Activated CD4-positive, alpha-beta T cell treated with anti-CD3 and anti-CD28 coated beads, Interleukin-2, Interleukin-4, amounts not matched to agents 100 ng/mL and 50 ng/mL, durations not matched to agents 16 hours and 8 hours (primary cell): ENCODE measurements at places on chromosomes 16 and 17.
A peak's percentile ranks its signal among the peaks of the same experiment; 100 is the strongest.

- no peak for DNase-seq
Observed at GRCh38 chr16:86048221-86048620, 149.3 kb downstream of the IRF8 start.

DNA sequence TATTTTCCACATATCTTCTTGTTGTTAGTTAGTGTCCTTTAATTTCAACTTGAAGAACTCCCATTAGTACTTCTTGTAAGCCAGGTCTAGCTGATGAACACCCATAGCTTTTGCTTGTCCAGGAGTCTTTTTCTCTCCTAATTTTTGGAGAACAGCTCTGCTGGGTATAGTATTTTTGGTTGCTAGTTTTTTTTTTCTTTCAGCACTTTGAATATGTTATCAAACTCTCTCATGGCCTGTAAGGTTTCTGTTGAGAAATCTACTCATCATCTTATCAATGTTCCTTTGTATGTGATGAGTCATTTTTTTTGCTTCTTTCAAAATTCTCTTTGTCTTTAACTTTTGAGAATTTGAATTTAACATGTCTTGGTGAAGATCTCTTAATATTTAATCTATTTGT is 31.8 kb upstream of the NKD1 start:
- no peak for DNase-seq

GRCh38 chr16:56457927-56458470 is 6.6 kb downstream of the OGFOD1 start:
- no peak for DNase-seq

GRCh38 chr17:75010683-75011400 is 1.6 kb upstream of the MRPL58 start:
- no peak for DNase-seq

- DNase-seq: no peak
Observed at GRCh38 chr16:11688520-11688886, 20.2 kb downstream of the SNN start.

DNA sequence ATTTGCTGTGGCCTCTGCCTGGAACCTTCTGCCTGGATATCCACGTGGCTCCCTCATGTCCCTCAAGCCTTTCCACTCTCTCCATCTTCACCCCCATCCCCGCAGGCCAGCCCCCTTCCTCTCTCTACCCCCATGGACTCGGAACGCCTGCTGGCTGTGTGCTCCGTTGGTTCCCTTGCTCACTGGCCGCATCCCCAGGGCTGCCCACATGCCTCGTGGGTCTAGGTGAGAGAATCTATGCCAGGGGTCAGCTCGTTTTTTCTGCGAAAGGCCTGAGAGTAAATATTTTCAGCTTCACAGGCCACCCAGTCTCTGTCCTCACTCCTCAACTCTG is 12.0 kb downstream of the SLC5A10 start:
- no peak for DNase-seq

- no peak for DNase-seq
Observed at GRCh38 chr17:62998166-62998565, 32.1 kb downstream of the TANC2 start.

GRCh38 chr17:18933102-18934058 is 18.6 kb upstream of the SLC5A10 start:
- peak; percentile 31 for DNase-seq

GRCh38 chr17:70080541-70081347 is 5.7 kb downstream of the KCNJ16 start:
- no peak for DNase-seq

- DNase-seq: no peak
Observed at GRCh38 chr16:51111759-51112158, 39.3 kb downstream of the SALL1 start.

GRCh38 chr17:81380131-81380530 is 15.1 kb upstream of the BAHCC1 start:
- no peak for DNase-seq

GRCh38 chr17:57366558-57367351 is 110.4 kb downstream of the MSI2 start:
- no peak for DNase-seq

DNA sequence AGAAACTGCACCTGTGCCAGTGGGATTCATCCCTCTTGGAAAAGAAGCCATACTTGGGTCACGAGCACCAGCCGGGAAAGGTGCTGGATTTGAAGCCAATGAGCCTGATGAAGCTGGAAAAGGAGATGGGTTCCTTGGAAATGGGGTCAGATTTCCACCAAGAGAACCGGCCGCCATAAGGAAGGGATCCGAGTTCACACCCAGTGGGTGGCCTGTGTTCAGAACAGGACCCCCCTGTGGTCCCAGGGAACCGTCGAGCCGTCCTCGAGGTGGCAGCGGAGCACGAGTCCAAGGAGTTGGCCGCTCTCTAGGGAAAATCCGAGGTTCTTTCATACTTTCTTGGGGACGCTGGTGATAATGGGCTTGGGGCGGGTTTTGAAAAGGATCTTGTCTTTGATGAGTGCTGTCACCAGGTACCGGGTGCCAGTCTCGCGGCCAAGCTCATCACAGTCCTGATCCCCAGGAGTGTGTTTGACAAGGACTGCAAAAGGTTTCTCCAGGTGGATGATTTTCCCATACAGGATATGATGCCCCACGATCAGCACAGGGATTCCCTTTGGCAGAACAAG is 12.2 kb downstream of the CHTF8 start:
- DNase-seq: no peak

DNA sequence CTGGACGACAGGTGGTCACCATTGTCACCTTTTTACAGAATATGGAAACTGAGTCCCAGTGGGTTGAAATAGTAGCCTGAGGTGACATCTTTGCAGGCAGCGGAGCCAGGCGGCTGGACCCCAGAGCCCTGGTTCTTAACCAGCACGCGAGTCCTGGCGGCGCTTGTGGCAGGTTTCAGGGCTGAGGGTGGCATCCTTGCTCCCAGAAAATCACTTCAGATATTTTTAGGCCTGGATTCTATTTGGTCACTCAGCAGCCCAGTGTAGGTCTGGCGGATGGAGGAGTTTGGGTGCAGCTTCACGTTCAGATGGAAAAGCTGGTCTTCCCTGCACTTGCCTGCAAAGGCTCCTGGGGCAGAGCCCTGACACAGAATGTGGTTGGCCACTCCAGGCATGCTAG is 354.0 kb downstream of the SNX29 start:
- DNase-seq: no peak

DNA sequence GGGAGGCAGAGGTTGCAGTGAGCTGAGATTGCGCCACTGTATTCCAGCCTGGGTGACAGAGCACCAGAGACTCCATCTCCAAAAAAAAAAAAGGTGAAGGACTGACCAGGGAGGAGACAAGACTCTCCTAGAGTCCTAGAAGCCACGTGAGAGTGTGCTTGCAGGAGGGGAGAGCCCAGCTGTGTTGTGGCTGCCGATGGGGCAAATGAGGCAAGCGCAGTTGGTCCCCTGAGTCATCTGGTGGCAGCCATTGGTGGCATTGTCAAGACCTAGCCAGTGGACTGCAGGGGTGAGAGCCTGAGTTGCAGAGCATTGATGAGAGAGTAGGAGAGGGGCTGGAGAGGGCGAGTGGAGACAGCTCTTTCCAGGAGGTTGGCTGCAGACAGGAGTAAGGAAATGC is 278.0 kb downstream of the SNX29 start:
- no peak for DNase-seq

- DNase-seq: no peak
Observed at GRCh38 chr16:58503166-58503862, 3.4 kb downstream of the NDRG4 start.

- peak; percentile 57 for DNase-seq
Observed at GRCh38 chr17:48024149-48025039, 13.2 kb downstream of the COPZ2 start.

DNA sequence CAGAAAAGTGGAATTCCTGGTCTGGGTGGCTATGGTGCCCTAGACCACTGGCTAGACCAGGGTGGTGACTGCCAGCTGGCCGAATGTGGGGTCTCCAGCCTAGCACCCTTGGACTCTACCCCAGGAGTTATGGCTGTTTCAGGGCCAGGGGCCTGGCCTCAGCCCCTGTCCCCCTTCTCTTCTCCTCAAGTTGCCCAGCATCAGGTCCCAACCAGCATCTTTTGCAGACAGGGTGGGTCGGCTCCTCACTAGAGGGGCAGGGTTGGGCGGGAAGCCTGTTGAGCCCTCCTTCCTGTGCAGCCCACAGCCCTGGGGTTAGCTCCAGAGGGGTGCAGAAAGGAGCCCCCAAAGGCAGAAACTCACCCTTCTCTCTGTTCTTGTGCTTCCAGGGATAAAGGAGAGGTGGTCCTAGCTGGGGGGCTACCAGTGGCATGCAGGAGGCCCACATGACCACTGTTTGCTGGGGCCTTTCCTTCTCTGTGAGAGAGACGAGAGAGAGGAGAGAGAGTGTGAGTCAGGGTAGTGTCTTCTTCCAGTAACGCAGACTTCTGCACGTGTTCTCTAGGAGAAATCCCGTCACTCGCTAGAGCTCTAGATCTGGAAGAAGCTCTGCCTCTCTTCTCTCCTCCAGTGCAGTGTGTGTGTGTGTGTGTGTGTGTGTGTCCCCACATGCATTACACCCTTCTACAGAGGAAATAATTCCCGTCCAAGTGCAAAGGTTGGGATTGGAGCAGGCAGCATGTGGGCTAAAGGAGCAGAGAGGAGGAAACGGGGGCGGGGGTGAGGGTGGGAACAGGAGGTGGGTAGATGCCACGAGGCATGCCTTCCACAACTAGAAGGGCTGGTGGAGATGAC is 209.4 kb downstream of the SEC14L1 start:
- no peak for DNase-seq

GRCh38 chr17:81037026-81037797 is 2.3 kb downstream of the BAIAP2 start:
- no peak for DNase-seq

- no peak for DNase-seq
Observed at GRCh38 chr17:80248894-80249710, 11.6 kb upstream of the RNF213 start.

DNA sequence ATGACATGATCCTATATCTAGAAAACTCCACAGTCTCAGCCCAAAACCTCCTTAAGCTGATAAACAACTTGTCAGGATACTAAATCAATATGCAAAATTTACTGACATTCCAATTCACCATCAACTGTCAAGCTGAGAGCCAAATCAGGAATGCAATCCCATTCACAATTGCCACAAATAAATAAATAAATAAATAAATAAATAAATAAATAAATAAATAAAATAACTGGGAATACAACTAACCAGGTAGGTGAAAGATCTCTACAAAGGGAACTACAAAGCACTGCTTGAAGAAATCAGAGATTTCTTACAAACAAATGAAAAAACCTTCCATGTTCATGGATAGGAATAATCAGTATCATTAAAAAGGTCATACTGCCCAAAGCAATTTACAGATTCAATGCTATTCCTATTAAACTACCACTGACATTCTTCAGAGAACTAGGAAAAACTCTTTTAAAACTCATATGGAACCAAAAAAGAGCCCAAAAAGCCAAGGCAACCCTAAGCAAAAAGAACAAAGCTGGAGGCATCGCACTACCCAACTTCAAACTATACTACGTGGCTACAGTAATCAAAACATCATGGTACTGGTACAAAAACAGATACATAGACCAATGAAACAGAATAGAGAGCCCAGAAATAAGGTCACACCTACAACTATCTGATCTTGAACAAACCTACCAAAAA is 37.7 kb downstream of the BRIP1 start:
- DNase-seq: no peak

- peak; percentile 65 for DNase-seq
Observed at GRCh38 chr17:74457146-74457819, 9.2 kb upstream of the CD300A start.

- peak; percentile 42 for DNase-seq
Observed at GRCh38 chr16:79047337-79047736, 553.2 kb downstream of the MAF start.

GRCh38 chr16:57606147-57606846 is 22.1 kb upstream of the ADGRG1 start:
- DNase-seq: no peak

DNA sequence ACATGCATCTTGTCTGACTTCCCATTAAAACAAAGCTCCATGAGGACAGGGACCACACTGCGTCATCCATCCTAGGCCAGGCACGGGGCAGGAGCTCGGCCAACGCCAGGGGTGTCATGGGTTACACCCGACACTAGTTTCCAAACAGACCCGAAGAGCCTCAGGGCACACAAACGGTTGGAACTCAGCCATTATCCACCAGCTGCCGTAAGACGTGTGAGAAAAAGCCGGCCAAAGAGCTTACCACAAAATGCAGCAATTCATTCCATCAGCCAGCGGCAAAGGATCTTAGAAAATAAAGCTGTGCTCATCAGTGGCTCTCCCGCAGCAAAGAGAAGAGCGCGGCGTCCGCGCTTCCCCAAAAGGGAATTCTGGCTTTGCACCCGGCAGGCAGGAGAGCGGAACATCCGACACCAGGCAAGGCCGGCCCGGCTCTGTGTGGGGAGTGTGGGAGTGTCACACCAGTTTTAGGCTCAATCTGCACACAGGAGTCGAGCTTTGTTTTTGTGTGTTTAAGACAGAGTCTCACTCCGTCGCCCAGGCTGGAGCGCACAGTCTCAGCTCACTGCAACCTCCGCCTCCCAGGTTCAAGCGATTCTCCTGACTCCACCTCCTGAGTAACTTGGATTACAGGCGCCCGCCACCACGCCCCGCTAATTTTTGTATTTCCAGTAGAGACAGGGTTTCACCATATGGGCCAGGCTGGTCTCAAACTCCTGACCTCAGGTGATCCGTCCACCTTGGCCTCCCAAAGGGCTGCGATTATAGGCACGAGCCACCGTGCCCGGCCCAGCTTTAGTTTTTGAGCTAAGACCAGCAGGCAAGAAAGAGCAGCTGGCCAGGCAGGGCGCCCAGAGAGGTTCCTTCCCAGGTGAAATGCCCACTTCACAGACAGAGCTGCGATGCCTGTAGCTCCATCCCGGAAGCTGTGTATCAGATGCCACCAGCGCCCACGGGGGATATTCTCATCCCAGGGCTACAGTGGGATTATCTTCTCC is 1.5 kb downstream of the SLC38A8 start:
- no peak for DNase-seq

DNA sequence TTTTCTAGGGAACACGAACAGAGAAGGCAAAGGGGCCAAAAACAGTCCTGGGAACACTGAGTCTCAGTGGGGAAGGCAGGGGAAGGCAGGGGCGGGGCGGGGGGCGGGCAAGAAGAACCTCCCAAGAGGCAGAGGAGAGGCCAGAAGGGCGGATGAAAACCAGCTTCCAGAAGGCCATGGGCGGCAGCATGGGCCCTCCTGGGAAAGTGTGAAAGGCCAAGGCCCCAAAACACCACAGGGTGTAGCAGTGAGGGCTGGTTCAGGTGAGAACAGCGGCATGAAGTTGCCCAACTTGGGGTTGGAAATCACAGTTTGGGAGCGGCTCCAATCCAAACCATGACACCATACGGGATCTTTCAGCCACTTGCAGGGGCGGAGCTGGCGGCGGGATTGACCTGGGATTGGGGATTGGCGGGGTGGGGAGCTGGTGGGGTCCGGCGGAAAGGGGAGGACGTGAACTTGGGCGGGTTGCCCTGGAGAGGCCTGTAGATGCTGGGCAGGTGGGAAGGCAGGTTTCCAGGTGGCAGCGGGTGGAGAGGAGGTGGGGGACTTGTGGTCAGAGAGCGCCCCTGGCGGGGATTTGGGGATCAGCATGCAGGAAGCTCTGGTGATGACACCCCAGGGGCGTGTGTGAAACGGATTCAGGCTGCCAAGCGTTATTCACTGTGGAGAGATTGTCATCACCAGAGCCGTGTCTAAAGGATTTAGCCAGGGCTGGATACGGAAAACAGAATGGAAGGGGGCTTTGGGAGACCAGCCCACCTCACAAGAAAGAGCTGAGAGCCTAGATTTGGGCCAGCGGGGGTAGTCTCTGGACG is 80.9 kb downstream of the ARHGAP23 start:
- peak; percentile 80 for DNase-seq

- DNase-seq: no peak
Observed at GRCh38 chr17:53134548-53134947, 688.2 kb upstream of the KIF2B start.

- DNase-seq: no peak
Observed at GRCh38 chr16:30756781-30757100, 5.1 kb downstream of the CFAP119 start.
